ENCODE measurements at places on chromosomes 6 and 20.

DNA sequence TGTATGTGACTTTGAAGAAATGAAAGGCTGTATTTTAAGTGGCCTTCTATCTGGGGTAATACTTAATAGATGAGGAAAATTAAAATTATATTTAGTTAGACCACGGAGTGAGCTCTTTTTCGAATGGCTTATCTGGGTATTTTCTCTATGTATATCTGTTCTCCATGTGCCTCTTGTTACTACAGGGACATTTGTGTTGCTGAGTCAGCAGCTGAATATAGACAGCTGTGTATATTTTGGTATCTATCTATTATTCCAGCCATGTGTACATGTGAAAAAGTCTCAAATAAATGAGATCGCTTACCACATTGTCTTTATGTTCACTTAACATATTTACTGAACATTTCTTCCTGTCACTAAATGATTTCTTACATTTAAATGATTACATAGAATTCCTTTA is 57.2 kb downstream of the TMEM200A start:
- no peak for DNase-seq

GRCh38 chr20:22159276-22159675 is 425.1 kb downstream of the FOXA2 start:
- DNase-seq, result no peak

DNA sequence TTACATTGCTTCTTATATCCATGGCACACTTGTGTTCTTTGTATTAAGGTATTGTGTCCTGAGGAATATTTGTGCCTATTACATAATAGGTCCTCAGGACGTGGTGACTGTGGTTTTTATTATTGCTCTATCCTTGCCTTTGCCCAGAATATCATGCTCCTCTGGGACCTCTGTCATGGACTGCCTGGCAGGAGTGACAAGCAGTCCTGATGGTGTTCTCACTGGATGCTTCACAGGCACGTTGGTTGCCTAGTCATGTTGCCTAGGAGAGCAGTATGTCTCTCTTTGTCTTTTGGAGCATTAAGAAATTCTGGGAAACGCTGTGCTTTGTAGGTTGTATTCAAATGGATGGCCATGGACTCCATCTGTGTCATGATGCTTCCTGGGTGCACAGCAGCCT is 24.7 kb upstream of the MROH8 start:
- no peak for DNase-seq

GRCh38 chr6:5529733-5530132 is 268.4 kb downstream of the FARS2 start:
- no peak for DNase-seq

GRCh38 chr20:11195169-11195568 is 521.4 kb upstream of the JAG1 start:
- no peak for DNase-seq

GRCh38 chr6:10484912-10485311 is 36.2 kb upstream of the GCNT2 start:
- DNase-seq, result no peak

- DNase-seq, result no peak
These were observed 57.6 kb upstream of the DYNLRB1 start for GRCh38 chr20:34458631-34459030.

DNA sequence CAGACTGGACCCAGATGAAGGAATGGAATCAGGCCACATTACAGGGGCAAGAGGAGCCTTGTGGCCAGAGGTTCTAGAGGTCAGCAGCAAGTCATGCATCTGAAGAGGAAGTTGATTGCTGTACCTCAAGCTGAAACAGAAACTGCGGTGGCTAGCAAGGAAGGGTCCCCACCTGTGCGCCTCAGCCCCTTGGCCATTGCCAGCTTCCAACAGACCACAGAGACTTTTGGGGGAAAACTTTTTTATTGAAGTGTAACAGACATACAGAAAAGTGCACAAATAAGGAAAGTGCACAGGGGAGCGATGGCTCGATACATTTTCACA is 26.8 kb upstream of the SLC9A8 start:
- no peak for DNase-seq

- no peak for DNase-seq
These were observed 871.1 kb upstream of the GJE1 start for GRCh38 chr6:141261672-141262060.

DNA sequence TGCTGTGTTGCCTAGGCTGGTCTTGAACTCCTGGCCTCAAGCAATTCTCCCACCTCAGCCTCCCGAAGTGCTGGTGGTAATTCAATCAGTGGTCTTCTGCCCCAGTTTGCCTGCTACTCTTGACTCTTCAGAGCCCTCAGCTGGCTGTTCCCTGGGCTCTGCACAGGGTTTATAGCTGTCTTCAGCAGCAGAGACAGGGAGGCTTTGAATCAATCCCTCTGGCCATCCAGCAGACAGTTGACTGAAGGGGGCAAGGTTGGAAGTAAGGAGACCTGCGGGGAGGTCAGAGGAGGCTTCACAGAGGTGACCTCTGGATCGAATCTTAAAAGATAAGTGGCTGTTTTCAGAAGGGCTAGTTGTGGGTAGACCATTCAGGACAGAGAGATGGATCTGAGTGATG is 26.0 kb upstream of the KIF3B start:
- DNase-seq, result no peak

- DNase-seq, result no peak
These were observed 7.2 kb upstream of the PARD6B start for GRCh38 chr20:50724112-50724725.

DNA sequence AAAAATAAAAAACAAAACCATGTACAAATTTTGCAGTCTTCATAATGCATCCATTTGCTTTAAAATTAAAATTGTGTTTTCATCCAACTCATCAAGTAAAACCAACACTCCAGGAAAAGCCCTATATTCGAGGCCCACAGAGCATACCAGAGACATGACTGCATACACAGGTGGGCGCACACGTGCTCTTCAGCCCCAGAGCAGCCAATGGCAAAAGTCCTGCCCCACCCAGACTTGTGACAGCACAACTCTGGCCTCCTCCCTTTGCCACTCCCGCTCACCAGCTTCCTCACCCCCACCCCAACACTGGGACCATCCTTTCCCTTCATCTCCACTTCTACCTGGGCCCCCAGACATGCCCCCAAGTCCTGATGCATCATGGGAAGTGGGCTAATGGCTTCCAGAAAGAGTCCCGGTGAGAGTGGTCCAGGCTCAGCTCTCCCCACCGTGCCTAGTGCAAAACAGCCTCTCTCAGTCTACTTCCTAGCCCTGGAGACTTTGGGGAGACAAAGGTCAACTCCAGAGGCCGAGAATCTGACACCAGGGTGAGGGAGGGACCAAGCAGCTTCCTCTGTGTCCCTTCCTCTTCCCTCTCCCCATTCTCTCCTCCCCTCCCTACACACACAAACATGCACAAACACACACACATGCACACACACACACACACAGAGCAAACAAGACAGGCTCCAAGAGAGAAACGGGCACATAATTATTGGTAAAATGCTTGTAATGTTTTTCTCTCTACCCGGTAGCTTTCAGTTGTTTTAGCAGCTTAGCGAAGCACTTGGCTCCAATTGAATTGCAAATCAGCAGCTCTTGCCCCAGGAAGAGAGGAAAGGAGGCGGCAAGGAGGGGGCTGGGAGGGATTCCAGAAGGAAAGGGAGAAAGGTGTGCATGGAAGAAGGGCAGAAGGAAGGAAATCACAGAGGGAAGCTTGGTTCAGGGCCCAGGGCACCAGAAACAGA is 14.3 kb downstream of the GRM4 start:
- no peak for DNase-seq

DNA sequence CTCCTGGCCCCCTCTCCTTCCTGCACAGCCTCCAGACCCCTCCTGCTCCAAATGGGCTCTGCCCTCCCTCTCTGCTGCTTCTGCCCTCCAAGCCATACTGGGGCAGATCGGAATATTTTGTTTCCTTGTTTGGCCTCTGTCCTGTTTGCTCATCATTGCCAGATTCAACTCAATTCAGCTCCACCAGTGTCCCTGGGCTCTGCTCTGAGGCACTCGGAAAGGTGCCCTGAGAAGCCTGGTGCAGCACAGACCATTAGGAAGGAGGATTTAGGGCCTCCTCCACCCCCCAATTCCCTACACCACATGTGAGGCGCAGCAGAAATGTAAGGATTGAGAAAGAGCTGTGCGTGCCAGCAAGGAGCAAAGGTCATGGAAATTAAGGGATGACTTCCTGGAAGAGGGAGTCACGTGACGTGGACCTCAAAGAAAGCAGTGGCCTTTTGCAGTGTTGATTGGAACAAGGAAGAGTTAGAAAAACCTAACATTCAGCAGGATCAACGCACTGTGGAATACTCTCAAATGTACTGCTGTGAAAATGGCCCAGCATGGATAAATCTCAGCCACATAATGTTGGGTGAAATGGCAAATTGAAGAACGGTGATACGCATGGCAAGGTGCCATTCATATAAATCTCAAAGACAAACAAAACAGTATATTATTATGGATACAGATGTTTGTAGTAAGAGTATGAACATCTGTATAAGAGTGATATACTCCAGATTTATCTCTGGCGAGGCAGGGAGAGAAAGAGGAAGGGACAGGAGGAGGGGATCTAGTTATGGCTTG is 229.5 kb upstream of the RNF24 start:
- DNase-seq, result no peak

DNA sequence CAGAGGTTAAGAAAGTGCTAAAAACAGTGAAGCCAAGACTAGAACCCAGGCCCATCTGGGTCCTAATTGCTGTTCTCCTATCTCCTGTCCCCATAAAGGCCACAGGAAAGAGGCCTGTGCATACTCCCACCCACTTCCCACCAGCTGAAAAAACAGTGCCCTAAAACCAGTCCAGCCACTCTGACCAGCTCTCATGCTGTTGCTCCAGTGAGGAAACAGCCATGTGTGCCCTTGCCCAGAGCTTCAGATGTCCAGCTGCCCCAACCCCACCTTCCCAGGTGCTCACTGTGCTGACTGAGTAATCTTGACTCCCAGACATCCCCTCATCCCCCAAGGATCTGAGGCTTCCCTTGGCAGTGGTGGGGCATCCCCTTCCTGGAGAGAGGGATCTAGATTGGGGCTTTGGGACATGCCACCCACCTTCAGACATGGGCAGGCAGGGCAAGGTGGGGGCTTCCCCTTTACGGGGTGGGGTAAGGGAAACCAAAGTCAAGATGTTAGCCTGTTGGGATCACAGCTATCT is 28.7 kb downstream of the KCNK5 start:
- no peak for DNase-seq

GRCh38 chr6:170076466-170077165 is 214.3 kb downstream of the DLL1 start:
- DNase-seq, result no peak

DNA sequence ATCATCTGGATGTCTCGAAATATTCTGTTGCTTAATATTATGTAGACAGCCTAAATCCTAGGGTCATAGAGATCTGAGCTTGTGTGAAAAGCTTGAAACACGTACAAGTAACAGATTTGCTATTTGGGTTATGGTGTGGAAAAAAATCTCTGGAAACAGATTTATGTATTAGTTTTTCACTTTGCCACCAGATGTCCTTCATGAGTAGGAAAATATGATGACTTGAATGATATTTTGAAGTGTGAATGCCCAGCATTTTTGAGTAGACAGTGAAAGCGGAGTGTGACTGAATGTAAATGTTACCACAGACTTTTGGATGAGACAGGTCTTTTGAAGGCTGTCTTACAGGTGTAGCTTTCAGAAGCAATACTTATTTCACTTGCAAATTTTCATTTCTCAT is 4.2 kb upstream of the BMP6 start:
- DNase-seq, result no peak

DNA sequence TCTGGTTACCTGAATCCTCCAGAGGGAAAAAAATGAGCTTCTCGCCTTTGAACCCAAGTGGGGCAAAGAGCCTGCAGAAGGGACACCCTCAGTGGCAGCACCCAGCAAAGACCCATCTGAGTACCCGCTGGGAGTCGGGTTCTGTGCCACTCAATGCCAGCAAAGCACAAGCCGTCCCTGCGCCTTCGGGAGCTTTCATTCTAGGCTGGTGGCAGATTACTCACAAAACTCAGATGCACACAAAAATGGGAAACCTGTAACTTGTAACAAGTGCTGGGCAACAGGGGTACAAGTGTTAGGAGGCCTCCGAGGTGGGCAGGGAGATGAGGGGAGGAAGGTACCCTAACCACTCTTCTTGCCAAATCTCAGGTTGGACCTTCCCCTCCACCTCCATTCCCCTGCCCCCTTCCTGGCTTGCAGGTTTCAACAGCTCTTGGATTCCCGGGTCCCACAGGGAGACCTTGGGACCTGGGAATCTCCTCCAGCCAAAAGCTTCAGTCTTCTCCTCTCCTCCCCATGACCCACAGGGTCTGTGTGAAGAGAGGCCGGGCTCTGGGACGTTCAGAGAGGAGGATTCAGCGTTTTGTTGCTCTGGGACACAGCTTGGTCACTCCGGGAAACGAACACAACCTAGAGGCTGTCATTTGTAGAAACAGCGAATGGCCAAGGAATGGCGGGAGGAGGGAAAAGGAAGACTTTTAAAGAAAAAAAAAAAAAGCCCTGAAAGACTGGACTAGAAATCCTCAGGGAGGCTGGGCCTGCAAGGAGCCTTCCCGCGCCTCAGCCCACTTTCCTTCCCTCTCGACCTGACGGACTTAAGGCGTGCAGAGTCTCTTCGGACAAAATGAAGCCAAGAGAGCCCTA is 1.2 kb upstream of the PARD6B start:
- DNase-seq, result no peak

GRCh38 chr6:84763886-84764331 is 489 bp downstream of the TBX18 start:
- no peak for DNase-seq

GRCh38 chr20:33499355-33499754 is 9.5 kb downstream of the CBFA2T2 start:
- DNase-seq, result no peak

DNA sequence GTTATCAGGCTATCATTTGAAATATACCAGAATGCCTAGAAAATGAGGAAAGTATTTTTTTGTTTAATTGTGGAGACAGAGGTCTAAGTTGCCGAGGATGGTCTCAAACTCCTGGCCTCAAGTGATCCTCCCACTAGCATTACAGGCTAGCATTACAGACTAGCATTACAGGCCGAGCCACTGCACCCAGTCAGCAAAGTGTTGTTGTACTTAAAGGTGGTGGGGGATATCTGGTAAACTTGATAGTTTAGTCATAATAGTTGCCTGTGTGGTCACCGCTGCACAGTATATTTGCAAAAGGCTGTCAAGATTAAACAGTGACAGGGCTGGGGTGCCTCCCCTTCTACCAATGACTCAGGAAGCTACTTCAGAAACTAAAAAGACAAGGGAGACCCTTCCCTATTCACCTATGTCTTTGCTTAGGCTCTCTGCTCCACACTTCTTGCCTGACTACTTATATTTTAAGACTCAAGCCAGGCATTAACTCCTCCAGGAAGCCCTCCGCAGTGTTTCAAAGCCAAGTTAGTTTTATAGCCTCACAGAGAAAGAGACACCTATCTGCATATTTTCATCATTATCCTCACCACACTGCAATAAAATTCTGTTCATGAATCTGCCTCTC is 3.1 kb upstream of the AKIRIN2 start:
- DNase-seq, result no peak

- peak; percentile 24 for DNase-seq
These were observed 41.7 kb downstream of the MOCS1 start for GRCh38 chr6:39892490-39893129.
